Activated T-helper 1 cell treated with anti-CD3 and anti-CD28 coated beads, Interleukin-12 subunit alpha, Interleukin-12 subunit beta, Interleukin-2, Interleukin-4 antibody, amounts not matched to agents 30 ng/mL and 10 ng/mL and 1 ng/mL, durations not matched to agents 14 hours and 24 hours and 36 hours (primary cell): ENCODE measurements at places on chromosomes 12 and 14. TPM values are rescaled to one million over a fixed set of nuclear protein-coding genes. Genes with fewer than 3 reads are reported as not detected.

- no peak for DNase-seq
- H3K36me3 ChIP-seq: peaks cover 12% of the 10 kb centered on the region
- H3K4me1 ChIP-seq: peaks cover 22% of the 10 kb centered on the region
- no peaks in the 10 kb centered on the region for H3K27me3 ChIP-seq
- no peak overlapping the region for H3K4me3 ChIP-seq
- H3K27ac ChIP-seq: no peak overlapping the region
Measured at GRCh38 chr12:117069926-117070900, 29.0 kb downstream of the TESC start.

GRCh38 chr14:41604721-41605531, 1.8 kb upstream of the LRFN5 start:
- H3K4me3 ChIP-seq: no peak overlapping the region
- no peak for DNase-seq
- H3K27me3 ChIP-seq: peaks cover 64% of the 10 kb centered on the region
- H3K4me1 ChIP-seq: no peaks in the 10 kb centered on the region
- H3K27ac ChIP-seq: no peak overlapping the region

DNA sequence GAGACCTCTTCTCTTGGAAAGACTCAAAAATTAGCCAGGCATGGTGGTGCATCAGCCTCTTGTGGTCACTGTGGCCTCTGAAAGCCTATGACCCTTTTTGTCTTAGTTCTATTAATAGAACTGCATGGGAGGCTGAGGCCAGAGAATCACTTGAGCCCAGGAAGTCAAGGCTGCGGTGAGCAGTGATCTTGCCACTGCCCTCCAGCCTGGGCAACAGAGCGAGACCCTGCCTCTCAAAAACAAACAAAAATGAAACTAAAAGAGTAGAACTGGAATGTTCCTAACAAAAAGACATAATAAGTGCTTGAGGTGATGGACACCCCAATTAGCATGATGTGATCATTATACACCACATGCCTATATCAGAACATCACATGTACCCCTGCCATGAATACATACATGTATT, 197.0 kb upstream of the EEA1 start:
- H3K4me3 ChIP-seq: no peak overlapping the region
- H3K4me1 ChIP-seq: no peaks in the 10 kb centered on the region
- no peak overlapping the region for H3K27ac ChIP-seq
- peaks cover 2% of the 10 kb centered on the region for H3K27me3 ChIP-seq

- H3K4me1 ChIP-seq: no peaks in the 10 kb centered on the region
- H3K4me3 ChIP-seq: no peak overlapping the region
- peaks cover 2% of the 10 kb centered on the region for H3K27me3 ChIP-seq
- DNase-seq: no peak
Measured at GRCh38 chr14:51116682-51117081, 21.8 kb upstream of the TRIM9 start.

GRCh38 chr14:66724996-66725395, 217.0 kb downstream of the GPHN start:
- H3K4me3 ChIP-seq: no peak overlapping the region
- no peak for DNase-seq

GRCh38 chr14:83419420-83419819, 1885.8 kb upstream of the SEL1L start:
- H3K36me3 ChIP-seq: no peaks in the 10 kb centered on the region

- H3K27ac ChIP-seq: no peak overlapping the region
- H3K36me3 ChIP-seq: peaks cover 1% of the 10 kb centered on the region
- H3K27me3 ChIP-seq: peaks cover 26% of the 10 kb centered on the region
- no peak for DNase-seq
Measured at GRCh38 chr14:66038618-66039017, 447.6 kb upstream of the CCDC196 start.

DNA sequence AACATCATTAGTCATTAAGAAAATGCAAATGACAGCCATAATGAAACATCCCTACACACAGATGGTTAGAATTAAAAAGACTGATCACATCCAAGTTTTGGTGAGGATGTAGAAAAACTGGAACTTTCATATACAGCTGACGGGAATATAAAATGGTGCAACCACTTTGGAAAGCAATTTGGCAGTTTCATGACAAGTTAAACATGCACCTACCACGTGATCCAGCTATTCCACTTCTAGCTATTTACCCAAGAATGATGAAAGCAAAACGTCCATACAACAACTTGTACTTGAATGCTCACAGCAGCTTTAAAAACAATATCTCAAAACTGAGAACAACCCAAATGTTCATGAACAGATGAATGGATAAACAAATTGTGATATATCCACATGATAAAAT, 77.9 kb upstream of the AVPR1A start:
- no peaks in the 10 kb centered on the region for H3K4me1 ChIP-seq
- H3K27me3 ChIP-seq: no peaks in the 10 kb centered on the region
- no peak overlapping the region for H3K4me3 ChIP-seq
- no peaks in the 10 kb centered on the region for H3K36me3 ChIP-seq
- H3K27ac ChIP-seq: no peak overlapping the region
- no peak for DNase-seq

- DNase-seq: no peak
- no peaks in the 10 kb centered on the region for H3K27me3 ChIP-seq
- H3K4me3 ChIP-seq: no peak overlapping the region
- H3K36me3 ChIP-seq: peaks cover 9% of the 10 kb centered on the region
- H3K4me1 ChIP-seq: peaks cover 65% of the 10 kb centered on the region
Measured at GRCh38 chr12:47314996-47315395, 235.2 kb upstream of the AMIGO2 start.

DNA sequence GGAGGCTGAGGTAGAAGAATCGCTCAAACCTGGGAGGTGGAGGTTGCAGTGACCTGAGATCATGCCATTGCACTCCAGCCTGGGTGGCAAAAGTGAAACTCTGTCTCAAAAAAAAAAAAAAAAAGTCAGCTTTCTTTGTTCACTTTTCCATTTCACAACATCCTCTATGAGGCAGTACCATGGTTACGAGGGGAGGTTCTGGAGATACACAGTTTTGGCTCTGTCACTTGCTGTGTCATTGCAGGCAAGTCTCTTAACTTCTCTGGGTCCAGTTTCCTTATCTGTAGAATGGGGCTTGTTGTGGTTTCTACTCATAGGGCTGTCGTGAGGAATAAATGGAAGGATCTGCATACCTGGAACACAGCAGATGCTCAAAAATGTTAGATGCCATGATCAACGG, 75.6 kb upstream of the SLC24A4 start:
- H3K4me1 ChIP-seq: peaks cover 7% of the 10 kb centered on the region
- no peak overlapping the region for H3K27ac ChIP-seq
- H3K4me3 ChIP-seq: no peak overlapping the region
- no peaks in the 10 kb centered on the region for H3K36me3 ChIP-seq
- DNase-seq: no peak
- peaks cover 23% of the 10 kb centered on the region for H3K27me3 ChIP-seq

DNA sequence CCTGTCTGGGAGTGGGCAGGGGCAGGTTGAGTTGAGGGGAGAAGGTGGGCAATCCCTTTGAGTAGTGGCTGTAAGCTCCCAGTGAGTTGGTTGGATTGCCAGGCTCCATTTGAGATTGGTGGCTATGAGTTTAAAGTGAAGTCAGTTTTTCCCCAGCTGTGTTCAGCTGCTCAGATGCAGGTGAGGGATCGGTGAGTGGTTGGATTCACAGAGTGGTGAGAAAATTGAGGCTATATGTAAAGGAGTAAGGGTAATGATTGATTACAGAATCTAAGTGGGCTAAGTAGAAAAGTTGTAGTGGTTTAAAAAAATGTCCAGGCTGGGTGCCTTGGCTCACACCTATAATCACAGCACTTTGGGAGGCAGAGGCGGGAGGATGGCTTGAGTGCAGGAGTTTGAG, 68.6 kb downstream of the GLRX5 start:
- no peak overlapping the region for H3K27ac ChIP-seq
- H3K36me3 ChIP-seq: no peaks in the 10 kb centered on the region
- peaks cover 17% of the 10 kb centered on the region for H3K27me3 ChIP-seq
- no peak for DNase-seq
- H3K4me3 ChIP-seq: no peak overlapping the region
- no peaks in the 10 kb centered on the region for H3K4me1 ChIP-seq

- DNase-seq: no peak
- peaks cover 2% of the 10 kb centered on the region for H3K36me3 ChIP-seq
- no peaks in the 10 kb centered on the region for H3K27me3 ChIP-seq
- H3K27ac ChIP-seq: no peak overlapping the region
- H3K4me3 ChIP-seq: no peak overlapping the region
Measured at GRCh38 chr14:61609191-61609843, 86.0 kb upstream of the HIF1A start.

DNA sequence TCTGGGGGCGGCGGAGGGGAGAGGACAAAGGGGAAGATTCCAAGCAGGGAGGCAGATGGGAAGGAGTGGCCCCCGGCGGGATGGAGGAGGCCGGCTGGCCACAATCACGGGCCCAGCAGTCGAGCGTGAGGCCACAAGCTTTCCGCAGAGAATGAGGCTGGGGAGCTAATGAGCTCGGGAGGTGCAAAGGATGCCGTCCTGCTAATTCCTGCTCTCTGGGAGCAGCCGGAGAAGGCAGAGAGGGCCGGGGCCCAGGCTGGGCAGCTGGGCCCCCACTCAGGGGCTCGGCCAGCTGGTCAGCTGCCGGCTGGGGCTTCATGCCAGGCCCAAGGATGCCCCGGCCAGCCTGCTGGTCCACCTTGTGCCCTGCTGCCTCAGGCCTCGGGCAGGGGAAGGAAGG, 98.1 kb upstream of the LHX5 start:
- H3K36me3 ChIP-seq: no peaks in the 10 kb centered on the region
- no peak overlapping the region for H3K4me3 ChIP-seq
- no peaks in the 10 kb centered on the region for H3K4me1 ChIP-seq
- peaks cover 2% of the 10 kb centered on the region for H3K27me3 ChIP-seq
- H3K27ac ChIP-seq: no peak overlapping the region

- no peaks in the 10 kb centered on the region for H3K36me3 ChIP-seq
- no peaks in the 10 kb centered on the region for H3K27me3 ChIP-seq
- peaks cover 12% of the 10 kb centered on the region for H3K4me1 ChIP-seq
- H3K4me3 ChIP-seq: no peak overlapping the region
Measured at GRCh38 chr14:66998013-66998412, 191.2 kb upstream of the GARIN2 start.

- H3K27me3 ChIP-seq: no peaks in the 10 kb centered on the region
- no peaks in the 10 kb centered on the region for H3K4me1 ChIP-seq
- no peak overlapping the region for H3K4me3 ChIP-seq
- no peak overlapping the region for H3K27ac ChIP-seq
- DNase-seq: no peak
Measured at GRCh38 chr12:3263282-3263681, 186.1 kb downstream of the TSPAN9 start.

- no peak overlapping the region for H3K27ac ChIP-seq
- no peaks in the 10 kb centered on the region for H3K4me1 ChIP-seq
- H3K4me3 ChIP-seq: no peak overlapping the region
- DNase-seq: no peak
- no peaks in the 10 kb centered on the region for H3K36me3 ChIP-seq
Measured at GRCh38 chr12:2999265-2999841, 40.2 kb downstream of the TEAD4 start.

- peaks cover 6% of the 10 kb centered on the region for H3K4me1 ChIP-seq
- H3K36me3 ChIP-seq: peaks cover 5% of the 10 kb centered on the region
- no peak overlapping the region for H3K27ac ChIP-seq
- H3K4me3 ChIP-seq: no peak overlapping the region
Measured at GRCh38 chr12:27486961-27487360, 37.0 kb upstream of the PPFIBP1 start.

- H3K4me3 ChIP-seq: peak within 1 kb of the TSS; percentile 46
- no peaks in the 10 kb centered on the region for H3K36me3 ChIP-seq
- no peak for DNase-seq
- no peak within 1 kb of the TSS for H3K27ac ChIP-seq
Measured at GRCh38 chr12:65121049-65121955, at the start of gene WIF1. Gene WIF1 (minus strand): TSS chr12:65121305. CDS start chr12:65121191, 114 bp downstream.

GRCh38 chr12:2559931-2560330, 234.8 kb upstream of the FKBP4 start:
- no peak overlapping the region for H3K27ac ChIP-seq
- H3K36me3 ChIP-seq: no peaks in the 10 kb centered on the region
- no peaks in the 10 kb centered on the region for H3K4me1 ChIP-seq
- H3K4me3 ChIP-seq: no peak overlapping the region
- H3K27me3 ChIP-seq: peaks cover 4% of the 10 kb centered on the region
- DNase-seq: no peak

GRCh38 chr12:104348283-104348993, 44.9 kb downstream of the EID3 start:
- H3K4me3 ChIP-seq: no peak overlapping the region
- no peak overlapping the region for H3K27ac ChIP-seq
- peaks cover 36% of the 10 kb centered on the region for H3K36me3 ChIP-seq
- no peaks in the 10 kb centered on the region for H3K4me1 ChIP-seq

DNA sequence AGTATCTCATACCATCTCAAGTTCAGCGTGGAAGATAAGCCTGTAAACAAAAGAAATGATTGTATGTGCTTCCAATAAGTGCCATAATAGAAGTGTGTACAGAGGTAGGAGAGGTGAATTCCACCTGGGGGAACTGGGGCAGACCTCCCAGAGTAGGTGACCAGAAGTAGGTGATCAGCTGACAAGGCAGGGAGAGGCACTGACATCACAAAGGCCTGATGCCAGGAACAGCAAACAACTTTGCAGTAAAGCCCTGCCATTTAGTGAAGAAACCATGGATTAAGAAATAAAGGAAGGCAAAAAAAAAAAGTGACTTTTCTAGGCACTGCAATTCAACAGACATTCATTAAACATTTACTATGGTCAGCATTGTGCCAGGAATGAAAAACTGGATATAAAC, 31.1 kb downstream of the NR1H4 start:
- H3K36me3 ChIP-seq: no peaks in the 10 kb centered on the region
- H3K27ac ChIP-seq: no peak overlapping the region
- H3K4me1 ChIP-seq: no peaks in the 10 kb centered on the region
- DNase-seq: no peak
- H3K4me3 ChIP-seq: no peak overlapping the region
- no peaks in the 10 kb centered on the region for H3K27me3 ChIP-seq

- no peaks in the 10 kb centered on the region for H3K36me3 ChIP-seq
- peak overlapping the region; percentile 29 for H3K27ac ChIP-seq
- peaks cover 23% of the 10 kb centered on the region for H3K4me1 ChIP-seq
- H3K27me3 ChIP-seq: peaks cover 8% of the 10 kb centered on the region
- no peak for DNase-seq
Measured at GRCh38 chr12:53345486-53346188, 9.5 kb upstream of the SP7 start.

GRCh38 chr14:81682134-81682533, 148.5 kb upstream of the SEL1L start:
- peaks cover 8% of the 10 kb centered on the region for H3K27me3 ChIP-seq
- no peaks in the 10 kb centered on the region for H3K4me1 ChIP-seq
- no peaks in the 10 kb centered on the region for H3K36me3 ChIP-seq
- H3K27ac ChIP-seq: no peak overlapping the region

Gene RILPL2
- 20.1 and 20.6 TPM in 2 replicates for total RNA-seq

Gene PLCZ1
- not detected in 2 replicates for total RNA-seq

Gene PIWIL1
- total RNA-seq: not detected in 2 replicates

Gene LBHD2
- total RNA-seq: not detected in 2 replicates

Gene OXA1L
- total RNA-seq: 125 and 127 TPM in 2 replicates

Gene CLEC2A
- total RNA-seq: not detected in 2 replicates
